ENCODE measurements at places on chromosomes 6 and 20.

GRCh38 chr6:79818471-79818870, 128.9 kb downstream of the ELOVL4 start:
- no peak for DNase-seq

DNA sequence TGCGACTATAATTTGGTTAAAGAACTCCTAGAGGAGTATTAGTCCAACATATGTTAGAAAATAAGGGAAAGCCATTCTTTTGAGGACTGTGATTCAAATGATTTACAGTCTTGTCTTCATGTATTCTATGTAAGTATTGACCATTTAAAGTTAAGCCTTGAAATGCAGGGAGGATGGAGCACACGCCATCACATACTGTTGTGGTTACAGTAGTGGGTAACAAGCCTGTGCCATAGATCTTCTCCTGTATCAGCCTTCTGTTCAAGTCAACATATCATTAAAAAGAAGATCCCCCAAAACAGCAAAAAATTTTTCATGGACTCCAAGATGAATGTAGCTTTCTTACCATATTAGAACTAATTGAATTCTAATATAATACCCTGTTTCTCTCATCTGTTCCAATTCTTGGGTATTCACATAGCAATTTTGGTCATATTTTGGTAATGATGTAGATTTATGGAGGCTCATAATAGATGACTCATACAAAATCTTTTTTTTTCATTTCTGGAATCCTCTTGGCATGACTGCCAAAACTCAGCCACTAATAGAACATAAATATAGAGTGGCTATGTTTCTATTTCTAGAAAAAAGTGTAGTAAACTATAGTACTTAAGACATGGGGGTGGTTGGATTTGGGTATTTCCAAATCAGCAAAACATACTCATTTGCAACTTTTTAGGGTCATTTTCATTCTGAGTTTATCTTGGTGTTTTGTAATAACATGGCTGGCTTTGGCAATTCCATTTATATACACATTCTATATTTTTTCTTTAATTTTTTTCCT, 413.5 kb downstream of the BCKDHB start:
- no peak for DNase-seq

- DNase-seq: no peak
These were observed 144.3 kb upstream of the MLN start for GRCh38 chr6:33947916-33948594.

- DNase-seq: no peak
These were observed 20.7 kb upstream of the ENPP1 start for GRCh38 chr6:131787079-131787478.

GRCh38 chr6:131958542-131959470, 7.6 kb upstream of the CCN2 start:
- DNase-seq: no peak

GRCh38 chr6:157328108-157328692, 4.9 kb upstream of the TMEM242 start:
- no peak for DNase-seq

GRCh38 chr6:110662490-110663211, 152.6 kb downstream of the CDK19 start:
- DNase-seq: no peak

DNA sequence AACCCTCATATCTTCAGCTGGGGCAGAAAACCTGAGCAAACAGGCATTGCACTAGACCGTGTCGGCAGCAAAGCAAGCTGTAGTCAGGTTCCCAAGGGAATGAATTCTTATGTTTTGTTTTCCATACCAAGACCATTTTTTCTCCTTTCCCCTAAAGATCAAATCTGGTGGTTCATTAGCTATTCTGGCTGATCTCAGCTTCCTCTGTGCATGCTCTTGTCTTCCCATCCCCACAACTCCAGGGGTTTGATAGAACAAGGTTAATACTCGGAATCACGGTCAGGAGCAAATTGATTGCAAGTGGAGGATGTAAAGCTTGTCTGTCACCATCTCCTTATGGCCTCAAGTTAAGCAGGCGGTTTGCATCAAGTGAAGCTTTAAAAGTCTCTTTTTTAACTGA, 778.8 kb downstream of the KIF16B start:
- DNase-seq: no peak

DNA sequence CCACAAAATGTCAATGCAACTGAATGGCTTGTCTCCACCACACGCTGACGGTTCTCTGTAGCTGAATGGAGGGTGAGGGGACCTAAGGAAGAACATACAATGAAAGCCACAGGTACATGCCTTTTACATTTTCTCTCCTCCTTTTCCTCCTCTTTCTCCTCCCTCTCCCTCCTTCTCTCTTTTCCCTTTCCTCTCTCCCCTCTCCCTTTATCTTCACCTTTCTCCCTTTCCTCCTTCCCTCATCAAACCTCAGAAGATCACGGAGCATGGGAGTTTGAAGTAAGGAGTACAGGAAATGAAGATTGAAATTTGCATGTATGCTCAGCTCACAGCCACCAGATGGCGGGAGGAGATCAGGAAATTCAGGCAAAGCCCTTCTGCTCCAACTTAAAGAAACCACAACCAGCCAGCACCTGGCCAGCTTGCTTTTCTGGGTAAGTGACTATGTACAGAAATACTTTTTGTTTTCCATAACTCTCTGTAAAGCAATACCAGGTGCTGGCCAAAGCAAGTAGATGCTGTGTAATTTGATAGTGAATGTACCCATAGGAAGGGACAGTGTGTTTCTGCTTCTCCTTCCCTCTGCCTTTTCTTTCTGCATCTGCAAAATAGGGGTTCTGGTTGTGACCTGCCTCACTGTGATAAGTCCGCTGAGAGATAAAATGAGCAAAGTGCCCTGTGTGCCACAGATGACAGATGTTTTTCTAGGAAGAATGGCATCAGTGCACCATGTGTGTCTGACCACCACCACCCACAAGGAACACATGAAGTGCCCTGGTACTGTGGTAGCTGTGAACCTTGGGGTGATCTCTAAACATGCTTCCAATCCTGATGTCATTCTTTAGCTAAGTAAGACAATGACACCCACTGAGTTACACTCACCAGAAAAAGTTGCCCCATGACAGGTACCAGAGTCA, 18.6 kb upstream of the FOXO3 start:
- peak; percentile 45 for DNase-seq

DNA sequence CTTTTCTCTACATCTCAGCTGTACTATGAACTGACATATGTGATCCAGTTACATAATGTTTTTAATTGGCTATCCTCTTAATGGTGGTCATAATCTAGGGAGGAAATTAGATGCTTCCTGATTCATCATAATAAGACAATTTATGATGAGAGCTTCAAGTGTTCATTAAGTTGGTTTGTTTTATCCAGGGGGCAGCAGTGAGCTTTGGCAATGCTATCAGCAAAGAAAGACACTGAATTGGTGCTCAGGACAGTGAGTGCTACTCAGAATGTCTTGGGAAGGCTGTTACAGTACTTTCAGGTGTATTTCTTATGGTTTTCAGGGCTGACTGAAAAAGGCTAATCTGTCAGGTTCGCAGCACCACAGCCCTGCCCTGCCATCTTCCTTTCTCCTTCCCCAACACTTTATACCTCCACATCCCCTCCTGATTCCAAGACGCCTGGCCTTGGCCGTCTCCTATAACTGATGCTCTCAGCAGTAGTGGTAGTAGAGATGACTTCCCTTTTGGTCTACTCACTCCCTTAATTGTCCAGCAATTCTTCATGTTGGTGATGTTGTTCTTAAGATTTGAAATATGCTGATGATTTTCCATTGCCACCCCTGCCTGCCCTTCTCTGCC, 67.0 kb upstream of the TNFAIP3 start:
- no peak for DNase-seq

- no peak for DNase-seq
These were observed 14.8 kb upstream of the CALHM6 start for GRCh38 chr6:116446399-116446798.

GRCh38 chr6:117933471-117933870, 26.4 kb downstream of the SLC35F1 start:
- no peak for DNase-seq

DNA sequence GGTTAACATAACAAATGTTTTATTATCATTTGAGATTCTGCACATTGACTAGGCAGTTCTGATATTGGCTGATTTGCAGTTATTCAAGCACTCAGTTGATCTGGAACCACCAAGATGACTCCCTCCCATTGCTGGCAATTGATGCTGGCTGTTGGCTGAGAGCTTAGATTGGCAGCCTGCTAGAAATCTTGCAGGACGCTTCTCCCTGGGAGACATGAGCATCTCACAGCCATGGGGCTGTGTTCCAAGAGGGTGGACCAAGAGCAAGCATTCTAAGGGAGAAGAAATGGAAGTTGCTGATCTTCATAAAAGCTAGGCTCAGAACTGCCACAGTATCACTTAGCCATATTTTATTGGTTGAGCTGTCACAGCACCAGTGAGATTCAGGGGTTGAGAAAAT, 233.4 kb upstream of the ID4 start:
- DNase-seq: no peak

DNA sequence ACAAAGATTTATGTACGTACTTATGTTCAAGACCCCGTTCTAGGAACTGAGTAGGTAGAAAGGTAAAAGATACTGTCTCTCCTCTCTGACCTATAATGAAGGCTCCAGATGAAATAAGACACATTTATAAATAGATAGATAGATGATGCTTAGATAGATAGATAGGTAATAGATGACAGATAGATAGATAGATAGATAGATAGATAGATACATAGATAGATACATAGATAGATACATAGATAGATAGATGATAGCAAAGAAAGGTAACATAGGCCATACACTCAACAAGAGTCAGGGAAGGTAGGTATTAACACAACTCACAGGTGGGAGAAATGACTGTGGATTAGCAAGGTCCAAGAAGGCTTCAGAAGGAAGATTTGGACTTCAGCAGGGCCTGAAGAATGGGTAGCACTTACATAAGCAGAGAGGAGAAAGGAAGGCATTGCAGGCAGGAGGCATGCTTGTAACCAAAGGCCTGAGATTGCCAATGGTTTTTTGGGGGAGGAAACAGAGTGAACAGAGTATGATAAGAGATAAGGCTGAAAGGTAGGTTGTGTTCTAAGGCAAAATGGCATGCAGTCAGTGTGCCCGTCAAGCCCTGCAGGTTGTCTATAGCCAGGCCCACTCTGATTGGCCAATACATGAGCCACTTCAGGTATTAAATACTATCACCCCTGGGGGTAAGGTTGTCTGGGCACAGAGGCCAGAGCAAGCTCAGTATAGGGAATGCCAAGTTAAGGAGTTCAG, 7.7 kb upstream of the MYB start:
- DNase-seq: no peak

- DNase-seq: no peak
These were observed at the start of gene SLC23A2 for GRCh38 chr20:5001174-5002076. Gene SLC23A2 (minus strand): TSS chr20:5001510. CDS start chr20:4932562, 68,948 bp downstream.

GRCh38 chr6:147285087-147285855, 81.1 kb downstream of the STXBP5 start:
- no peak for DNase-seq

- no peak for DNase-seq
These were observed 28.0 kb upstream of the MLIP start for GRCh38 chr6:54083287-54083686.

GRCh38 chr6:130431346-130431852, 65.6 kb downstream of the TMEM200A start:
- peak; percentile 44 for DNase-seq

- no peak for DNase-seq
These were observed 52.6 kb upstream of the CEP162 start for GRCh38 chr6:84280030-84280429.

GRCh38 chr20:53939572-53940359, 130.6 kb downstream of the BCAS1 start:
- DNase-seq: peak; percentile 41

GRCh38 chr20:51027035-51027795, 4.3 kb upstream of the KCNG1 start:
- no peak for DNase-seq

DNA sequence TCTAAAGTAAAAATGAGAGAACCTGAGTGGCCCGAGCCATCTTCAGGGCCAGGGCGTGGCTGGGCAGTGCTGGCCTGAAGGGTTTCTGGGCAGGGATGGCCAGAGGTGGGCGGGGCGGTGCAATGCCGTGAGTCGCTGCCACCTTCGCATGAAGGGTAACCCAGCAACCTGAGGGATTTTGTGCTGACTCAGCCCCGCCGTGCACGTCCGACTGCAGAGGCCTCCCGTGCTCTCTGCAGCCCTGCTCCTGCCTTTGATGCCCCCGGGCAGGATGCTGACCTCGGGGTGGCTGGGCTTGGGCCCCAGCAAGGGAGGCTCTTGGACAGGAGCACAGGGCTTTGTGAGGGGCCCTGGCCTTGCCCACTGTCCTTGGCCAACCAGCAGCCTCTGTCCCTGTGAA, 81.7 kb upstream of the GATA5 start:
- DNase-seq: no peak

GRCh38 chr6:157990321-157991066, 8.8 kb downstream of the SYNJ2 start:
- DNase-seq: no peak

DNA sequence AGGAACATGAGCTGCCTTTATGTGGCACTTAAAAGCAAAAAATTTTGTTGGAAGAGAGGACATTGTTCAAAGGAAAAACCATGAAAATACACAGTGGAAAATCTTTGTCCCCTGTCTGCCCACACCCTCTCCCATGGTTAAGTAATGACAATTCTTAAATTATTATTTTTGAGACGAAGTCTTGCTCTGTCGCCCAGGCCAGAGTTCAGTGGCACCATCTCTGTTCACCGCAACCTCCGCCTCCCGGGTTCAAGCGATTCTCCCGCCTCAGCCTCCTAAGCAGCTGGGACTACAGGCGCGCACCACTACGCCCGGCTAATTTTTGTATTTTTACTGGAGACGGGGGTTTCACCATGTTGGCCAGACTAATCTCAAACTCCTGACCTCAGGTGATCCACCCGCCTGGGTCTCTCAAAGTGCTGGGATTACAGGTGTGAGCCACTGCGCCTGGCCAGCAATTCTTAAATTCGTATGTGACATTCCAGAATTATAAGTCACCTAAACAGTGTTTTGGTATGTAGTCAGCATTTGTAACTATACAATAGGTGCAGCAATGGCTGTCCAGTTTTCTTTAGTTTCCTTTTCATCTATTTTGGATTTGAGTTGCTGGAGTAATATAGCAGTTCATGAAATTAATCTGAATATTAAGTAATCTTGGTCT, 636 bp upstream of the SSR1 start:
- no peak for DNase-seq

GRCh38 chr6:97049253-97050011, 124.9 kb downstream of the KLHL32 start:
- no peak for DNase-seq

DNA sequence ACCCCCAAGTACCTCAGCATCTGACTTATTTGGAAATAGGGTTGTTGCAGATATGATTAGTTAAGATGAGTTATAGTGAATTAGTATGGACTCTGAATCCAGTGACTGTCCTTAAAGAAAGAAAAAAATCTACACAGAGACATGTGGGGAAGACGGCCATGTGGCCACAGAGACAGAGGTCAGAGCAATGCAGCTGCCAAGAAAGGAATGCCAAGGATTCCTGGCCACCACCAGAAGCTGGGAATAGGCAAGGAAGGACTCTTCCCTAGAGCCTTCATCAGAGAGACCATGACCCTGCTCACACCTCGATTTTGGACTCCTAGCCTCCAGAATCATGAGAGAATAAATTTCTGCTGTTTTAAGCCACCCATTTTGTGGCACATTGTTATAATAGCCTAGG, 81.8 kb downstream of the FYN start:
- no peak for DNase-seq

Measured in NCI-H187 treated with DMSO at 0.1 percent for 48 hours (cell line).